GM12878 (cell line): ENCODE measurements at places on chromosomes 1 and 21. TPM values are rescaled to one million over a fixed set of nuclear protein-coding genes. Genes with fewer than 3 reads are reported as not detected.

OPRD1 gene
- not detected in 2 replicates for total RNA-seq

STUM gene
- total RNA-seq, result 0.10 TPM in 1 of 2 replicates, not detected in the other

ANGPTL3 gene
- 0.15 TPM in 1 of 2 replicates, not detected in the other for total RNA-seq

C1orf115 gene
- total RNA-seq, result 4.6 and 5.0 TPM in 2 replicates

DNA sequence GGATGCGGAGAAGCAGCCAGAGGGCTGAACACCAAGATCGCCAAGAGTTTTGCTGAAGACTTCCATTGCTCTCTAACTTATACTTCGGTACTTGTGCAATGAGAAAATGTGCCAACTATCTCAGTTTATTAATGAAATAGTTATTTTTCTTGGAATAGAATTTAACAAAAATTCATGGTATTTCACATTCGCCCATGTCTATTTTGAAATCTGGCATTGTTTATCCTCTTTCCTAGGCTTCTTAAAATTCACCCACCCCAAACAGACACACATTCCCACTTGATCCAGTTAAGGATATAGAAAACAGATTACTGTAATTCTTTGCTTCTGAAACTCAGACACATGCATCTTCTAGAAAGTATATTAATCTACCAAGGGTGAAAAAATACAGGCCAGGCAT lies 56.3 kb upstream of the ADAMTS5 start:
- DNase-seq, result no peak

DNA sequence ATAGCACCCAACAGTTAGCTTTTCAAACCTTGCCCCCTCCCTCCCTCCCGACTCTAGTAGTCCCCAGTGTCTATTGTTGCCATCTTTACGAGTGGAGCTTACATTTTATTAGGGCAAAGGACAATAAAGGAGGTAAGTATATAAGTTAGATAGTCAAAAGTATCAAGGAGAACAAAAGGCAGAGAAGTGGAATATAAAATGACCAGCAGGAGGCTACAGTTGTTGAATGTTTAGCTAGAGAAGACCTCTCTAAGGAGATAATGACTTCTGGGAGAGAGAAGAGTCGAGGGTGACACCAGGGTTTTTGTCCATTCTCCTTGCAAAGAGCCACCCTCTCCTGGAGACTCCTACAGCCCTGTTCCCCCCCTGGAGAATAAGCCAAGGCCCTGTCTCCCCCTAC lies 48.7 kb downstream of the SYT6 start:
- no peak for DNase-seq

GRCh38 chr1:66168948-66169671 lies 364.8 kb upstream of the SGIP1 start:
- no peak for DNase-seq

- DNase-seq, result no peak
Observed at GRCh38 chr1:20587661-20588053, 1.2 kb upstream of the CDA start.

GRCh38 chr1:181190364-181191035 lies 102.0 kb downstream of the IER5 start:
- DNase-seq, result no peak

- DNase-seq, result no peak
Observed at GRCh38 chr1:169120066-169120465, 13.6 kb downstream of the ATP1B1 start.

- DNase-seq, result peak; percentile 46
Observed at GRCh38 chr1:241551759-241552638, 19.8 kb downstream of the KMO start.
